ENCODE measurements at places on chromosomes 16 and 17.

GRCh38 chr17:49031965-49032928, 35.1 kb downstream of the IGF2BP1 start:
- peak; percentile 46 for DNase-seq

DNA sequence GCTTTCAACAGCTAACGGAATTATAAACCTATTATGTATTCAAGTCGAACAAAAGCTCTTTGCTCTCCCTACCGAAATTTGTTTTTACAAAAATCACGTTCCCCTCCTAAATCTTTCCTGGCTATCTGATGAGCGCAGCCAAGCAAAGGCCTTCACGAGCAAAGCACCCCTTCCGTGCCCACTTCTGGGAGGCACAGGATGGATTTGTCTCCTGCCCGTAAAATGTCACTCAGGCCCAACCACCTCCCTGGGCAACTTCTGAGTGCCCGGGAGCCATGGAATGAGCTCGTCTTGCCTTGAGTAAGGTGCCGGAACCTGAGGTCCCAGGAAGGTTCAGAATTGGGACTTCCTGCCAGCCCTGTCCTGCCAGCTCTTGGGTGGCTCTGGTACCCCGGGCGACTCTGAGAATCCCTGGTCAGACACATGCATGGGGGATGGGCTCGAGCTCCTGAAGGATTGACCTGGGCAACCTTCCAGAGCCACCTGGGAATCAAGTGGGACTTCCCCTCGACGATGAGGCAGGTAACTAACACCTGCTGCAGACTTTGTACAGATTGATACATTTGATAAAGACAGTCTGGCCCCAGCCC, 19.8 kb downstream of the SLC7A5 start:
- no peak for DNase-seq

- DNase-seq = no peak
These were observed 13.4 kb downstream of the NATD1 start for GRCh38 chr17:21239680-21240368.

- no peak for DNase-seq
These were observed 131.6 kb downstream of the MRTFB start for GRCh38 chr16:14202697-14203096.

GRCh38 chr16:77288222-77288621, 89.0 kb downstream of the SYCE1L start:
- no peak for DNase-seq

- no peak for DNase-seq
These were observed 6.6 kb downstream of the ALOX12 start for GRCh38 chr17:7002288-7003047.

- no peak for DNase-seq
These were observed 358.0 kb downstream of the C16orf95 start for GRCh38 chr16:86959091-86959651.

DNA sequence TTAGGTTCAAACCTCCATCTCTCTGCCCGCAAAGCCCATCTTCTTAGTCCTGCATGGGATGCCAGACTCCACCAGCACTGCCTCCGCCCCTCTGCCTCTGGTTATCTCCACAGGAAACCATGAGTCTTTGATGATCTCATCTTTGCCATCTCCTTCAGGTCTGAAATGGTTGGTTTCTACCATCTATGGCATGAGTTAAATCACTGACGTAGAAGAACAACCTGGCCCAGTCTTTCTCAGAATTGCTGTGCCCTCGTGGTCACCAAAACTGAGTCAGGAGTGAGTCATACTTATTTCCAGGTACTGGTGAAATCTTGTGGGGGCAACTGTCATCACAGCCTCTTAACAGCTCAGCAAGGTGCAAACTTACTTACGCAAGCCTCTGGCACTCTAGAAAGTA, 468.7 kb upstream of the C16orf82 start:
- DNase-seq = no peak

DNA sequence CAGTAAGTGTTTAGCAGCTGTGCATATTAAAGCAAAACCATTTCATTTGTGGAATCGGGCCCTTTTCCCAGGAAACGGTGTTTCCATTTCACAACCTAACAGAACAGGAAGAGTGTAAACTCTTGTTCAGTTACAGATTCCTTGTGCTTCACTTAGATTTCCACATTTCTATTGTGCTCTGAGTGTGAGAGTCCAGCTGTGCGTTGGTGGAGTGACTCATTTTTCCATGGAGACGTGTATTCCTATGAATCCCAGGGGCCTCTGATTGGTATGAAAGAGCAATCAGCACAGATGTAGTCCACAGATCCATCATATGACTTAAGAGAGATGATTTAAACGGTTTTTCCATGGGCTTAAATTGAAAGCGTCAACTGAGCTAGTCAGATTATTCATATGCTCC, 13.3 kb upstream of the CAVIN1 start:
- DNase-seq = peak; percentile 46

- no peak for DNase-seq
These were observed 5.2 kb downstream of the CACNA1G start for GRCh38 chr17:50565402-50566350.

GRCh38 chr17:78151514-78152008, 5.4 kb downstream of the C17orf99 start:
- peak; percentile 59 for DNase-seq

DNA sequence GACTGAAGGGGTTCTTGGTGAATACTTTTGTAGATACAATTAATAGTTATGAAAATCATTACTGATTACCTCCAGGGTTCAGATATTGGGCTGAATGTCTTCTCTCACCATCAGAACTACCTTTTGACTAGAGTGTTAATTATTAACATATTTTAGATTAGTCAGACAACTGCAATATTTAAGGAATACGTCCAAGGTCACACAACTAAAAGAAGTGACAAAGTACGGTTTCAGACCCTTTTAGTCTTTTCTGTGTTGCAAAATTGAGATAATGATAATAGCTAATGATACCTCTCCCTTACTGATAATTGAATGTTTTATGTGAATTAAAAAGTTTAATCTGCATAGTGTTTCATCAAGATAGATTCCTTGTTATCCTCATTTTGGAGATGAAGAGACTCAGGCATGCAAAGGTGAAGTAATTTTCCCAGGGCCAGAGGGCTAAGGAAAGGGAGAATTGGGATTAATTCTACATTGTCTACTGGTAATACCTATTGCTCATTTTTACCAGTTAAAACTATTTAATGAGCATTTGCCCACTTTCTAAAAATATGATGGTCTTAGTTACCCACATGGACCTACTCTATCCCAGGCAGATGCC, 107.3 kb downstream of the WWOX start:
- no peak for DNase-seq

GRCh38 chr17:3418222-3418621, 7.1 kb downstream of the OR3A3 start:
- no peak for DNase-seq

- no peak for DNase-seq
These were observed 171.5 kb downstream of the PARN start for GRCh38 chr16:14458576-14458975.

DNA sequence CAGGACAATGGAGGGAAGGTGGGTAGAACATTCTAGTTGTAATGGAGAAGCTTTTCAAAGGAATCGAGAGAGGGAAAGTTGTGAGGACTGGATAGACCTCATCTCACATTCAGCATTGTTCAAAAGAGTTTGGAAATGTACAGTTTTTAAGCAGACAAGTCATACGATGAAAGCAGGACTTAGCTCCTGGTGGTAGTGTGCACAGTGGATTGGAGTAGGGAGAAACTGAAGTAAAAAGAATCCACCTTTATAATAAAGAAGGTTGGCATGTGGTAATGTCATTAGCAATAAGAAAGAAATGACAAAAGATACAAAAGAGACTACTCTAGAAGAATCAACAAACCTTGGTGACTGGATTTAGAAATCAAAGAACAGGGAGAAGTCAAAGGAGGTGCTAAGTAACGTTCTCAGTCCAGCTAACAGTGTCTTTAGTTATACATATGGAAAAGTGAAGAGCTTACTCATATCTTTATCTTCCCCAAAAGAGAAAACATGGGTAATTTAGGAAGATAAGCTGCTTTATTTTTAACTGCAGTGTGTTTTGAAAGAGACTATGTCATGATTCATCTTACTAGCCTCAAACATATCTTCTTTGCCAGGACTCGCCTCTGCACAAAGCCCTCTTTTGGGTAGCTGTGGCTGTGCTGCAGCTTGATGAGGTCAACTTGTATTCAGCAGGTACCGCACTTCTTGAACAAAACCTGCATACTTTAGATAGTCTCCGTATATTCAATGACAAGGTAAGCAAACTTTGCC, 18.7 kb upstream of the EVI2A start:
- DNase-seq = no peak

DNA sequence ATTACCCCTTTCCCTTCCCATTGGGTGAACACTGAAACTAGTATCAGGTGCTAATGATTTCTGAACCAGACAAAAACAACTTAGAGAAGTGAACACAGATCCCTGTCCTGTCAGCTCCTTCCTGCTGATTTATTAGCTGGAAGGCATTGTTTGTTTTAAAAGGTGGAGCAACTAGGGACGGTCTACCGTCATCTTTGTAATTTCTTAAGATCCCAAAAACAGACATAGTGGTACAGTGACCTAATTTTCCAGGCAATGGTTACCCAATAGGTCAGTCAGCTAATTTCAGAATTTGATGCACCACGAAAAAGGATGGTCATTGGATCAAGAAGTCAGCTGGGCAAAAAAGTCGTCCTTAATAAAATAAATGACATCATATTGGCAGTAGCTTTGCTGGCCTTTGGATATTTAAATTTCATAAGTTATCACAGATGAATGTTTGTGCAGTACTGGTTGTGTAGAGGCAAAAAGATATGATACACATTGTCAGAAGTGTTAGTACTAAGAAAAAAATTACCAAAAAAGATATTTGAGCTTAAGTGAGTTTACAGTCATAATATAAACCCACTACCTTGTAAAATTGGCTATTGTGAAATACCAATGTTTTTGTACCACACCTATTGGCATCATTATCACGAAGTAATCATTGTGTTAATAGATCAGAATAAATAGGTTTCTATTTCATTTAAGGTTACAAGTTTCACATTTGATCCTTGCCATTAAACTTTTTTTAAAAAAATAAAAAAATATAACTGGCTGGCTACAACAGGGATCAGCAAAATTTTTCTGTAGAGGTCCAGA, 27.2 kb upstream of the KCNJ16 start:
- DNase-seq = no peak

- no peak for DNase-seq
These were observed 18.3 kb downstream of the TEKT3 start for GRCh38 chr17:15323131-15323530.

- DNase-seq = no peak
These were observed 777 bp upstream of the MOSMO start for GRCh38 chr16:22007159-22007508.

GRCh38 chr17:81112450-81112849, 52.9 kb upstream of the PVALEF start:
- no peak for DNase-seq

GRCh38 chr16:30949650-30950515, 1.0 kb downstream of the ORAI3 start:
- peak; percentile 69 for DNase-seq

DNA sequence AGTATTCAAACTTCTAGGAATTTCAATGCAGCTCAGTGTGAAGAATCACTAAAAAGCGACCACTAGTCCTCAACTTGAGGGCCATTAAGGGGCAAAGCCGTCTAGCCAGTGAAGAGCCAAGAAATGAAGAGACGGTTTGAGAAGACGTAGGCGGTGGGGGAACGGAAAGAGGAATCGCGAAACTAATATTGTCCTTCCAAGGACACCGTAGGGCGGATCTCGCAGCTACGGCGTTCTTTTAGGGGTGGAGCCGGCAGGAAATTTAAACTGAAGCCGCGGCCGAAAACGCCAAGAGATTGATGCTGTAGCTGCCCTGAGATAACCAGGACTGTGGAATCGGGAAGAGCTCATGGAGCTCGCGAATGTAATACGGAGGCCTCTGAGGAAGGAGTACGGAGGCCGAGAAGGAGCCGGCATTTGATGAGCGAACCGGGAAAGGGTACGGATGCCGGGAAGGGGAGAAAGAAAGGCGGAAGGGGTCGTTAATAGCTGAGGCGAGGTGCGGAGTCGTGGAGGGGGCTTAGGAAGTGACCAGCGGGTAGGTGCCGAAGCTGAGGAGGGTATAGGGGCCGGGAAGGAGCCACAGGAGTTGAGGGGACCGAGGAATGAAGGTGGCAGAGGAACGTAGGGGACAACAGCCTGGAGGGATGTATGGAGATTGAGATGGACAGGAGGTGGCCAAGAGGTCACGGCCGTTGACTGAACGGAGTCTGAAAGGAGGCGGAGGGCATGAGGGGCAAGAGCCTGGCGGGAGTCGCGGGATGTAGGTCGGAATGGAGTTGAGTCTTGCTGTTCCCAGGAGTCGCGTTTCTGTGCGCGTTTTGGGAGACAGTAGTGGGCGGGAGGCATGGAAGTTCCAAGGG, at the start of gene DBF4B:
Gene DBF4B, plus strand, starts transcription at position 265 of the 863 bp plus-strand sequence. Its CDS starts 156 bp downstream, at position 421.
- peak; percentile 93 for DNase-seq

DNA sequence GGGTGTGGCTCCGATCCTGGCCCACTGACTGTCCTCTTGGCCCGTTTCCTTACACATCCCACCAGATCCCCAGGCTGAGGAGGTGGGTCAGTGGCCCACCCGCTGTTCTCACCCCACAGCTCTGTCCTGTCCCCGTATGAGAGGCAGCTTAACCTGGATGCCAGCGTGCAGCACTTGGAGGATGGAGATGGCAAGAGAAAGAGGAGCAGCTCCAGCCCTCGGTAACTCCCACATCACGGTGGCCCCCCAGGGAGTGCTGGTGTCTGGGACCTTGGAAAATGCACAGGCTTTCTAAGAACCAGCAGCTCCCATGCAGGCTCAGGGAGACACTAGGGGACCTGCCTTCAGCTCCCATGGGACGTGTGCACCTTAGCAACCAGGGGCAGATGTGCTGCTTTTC, 4.2 kb upstream of the LLGL2 start:
- DNase-seq = no peak

DNA sequence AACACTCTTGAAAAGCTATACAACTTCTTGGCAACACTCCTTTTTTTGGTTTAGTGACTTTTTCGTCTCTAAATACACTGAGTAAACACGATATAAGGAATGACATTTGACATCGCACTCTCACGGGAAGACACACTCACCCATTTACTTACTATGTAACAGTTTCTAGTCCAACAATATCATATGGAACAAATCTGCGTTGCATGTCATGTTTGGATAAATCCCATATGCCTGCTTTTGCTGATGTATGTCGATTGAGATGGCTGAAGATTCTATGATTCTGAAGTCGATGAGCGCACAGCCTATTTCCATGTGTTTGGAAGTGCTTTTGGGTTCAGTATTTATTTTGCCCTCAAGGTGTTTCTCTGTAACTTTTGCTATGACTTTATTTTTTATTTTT, 18.2 kb downstream of the ITGAE start:
- DNase-seq = no peak

DNA sequence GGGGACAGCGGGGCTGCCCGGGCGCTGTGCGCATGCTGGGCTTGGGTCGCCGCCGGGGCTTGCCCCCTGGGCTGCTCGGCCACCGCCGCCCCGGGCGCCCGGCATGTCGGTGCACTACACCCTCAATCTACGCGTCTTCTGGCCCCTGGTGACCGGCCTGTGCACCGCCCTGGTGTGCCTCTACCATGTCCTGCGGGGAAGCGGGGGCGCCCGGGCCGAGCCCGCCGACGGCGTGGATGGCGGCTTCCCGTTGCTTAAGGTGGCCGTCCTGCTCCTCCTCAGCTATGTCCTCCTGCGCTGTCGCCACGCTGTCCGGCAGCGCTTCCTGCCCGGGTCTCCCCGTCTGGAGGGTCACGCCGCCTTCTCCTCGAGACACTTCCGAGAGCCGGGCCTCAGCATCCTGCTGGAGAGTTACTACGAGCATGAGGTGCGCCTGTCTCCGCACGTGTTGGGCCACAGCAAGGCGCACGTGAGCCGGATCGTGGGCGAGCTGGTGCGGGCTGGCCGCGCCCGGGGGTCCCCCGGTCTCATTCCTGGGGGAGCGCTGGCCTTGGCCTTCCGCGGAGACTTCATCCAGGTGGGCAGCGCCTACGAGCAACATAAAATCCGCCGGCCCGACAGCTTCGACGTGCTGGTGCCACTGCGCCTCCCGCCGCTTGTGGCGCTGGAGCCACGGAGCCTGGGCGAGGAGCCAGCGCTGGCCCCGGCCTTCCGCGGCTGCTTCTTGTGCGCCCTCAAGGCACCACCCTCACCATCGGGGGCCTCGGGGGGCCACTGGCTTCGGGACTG, 789 bp downstream of the ITPRIPL2 start:
- DNase-seq = peak; percentile 57

Data from mucosa of gallbladder (tissue), 1 donor.